ENCODE measurements at places on chromosomes 3 and 15.

DNA sequence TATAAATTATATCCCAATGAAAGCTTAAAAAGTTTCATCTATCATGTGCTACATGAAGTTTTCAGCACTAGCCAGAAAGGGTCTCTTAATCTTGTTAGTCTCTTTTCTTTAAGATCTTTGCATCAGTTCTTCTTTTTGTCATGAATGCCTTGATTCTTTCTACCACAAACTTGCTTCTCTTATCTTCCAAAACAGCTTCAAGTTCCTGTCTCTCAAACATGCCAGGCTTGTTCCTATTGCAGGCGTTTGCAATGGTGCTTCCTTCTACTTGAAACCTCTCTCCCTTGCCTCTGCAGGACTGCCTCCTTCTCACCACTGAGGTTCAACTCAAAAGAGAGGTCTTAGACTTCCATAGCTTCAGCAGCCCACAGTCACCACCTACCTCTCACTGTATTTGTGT, 104.3 kb upstream of the FRMD4B start:
- no peak for DNase-seq

DNA sequence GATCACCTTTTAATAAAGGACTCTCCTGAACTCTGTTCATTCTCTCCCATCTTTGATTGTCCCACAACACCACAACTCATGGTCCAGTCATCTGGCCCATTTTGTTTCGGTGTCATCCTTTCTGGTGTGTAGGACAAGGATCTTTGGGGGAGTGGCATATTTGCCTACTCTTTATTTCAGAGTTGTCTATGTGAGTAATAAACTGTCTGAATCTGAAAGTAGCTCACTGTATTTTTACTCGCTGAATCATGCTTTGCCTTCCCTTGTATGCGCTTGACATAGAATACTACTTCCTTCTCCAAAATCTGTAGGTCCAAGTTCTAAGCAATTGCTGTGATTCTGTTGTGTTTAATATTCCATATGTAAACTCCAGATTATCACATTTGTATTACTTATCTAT, 29.9 kb upstream of the NOX5 start:
- DNase-seq = no peak

- DNase-seq = no peak
Measured at GRCh38 chr3:26631390-26631738, 8.8 kb downstream of the LRRC3B start.

- no peak for DNase-seq
Measured at GRCh38 chr3:188578576-188579363, 424.8 kb downstream of the LPP start.

- DNase-seq = no peak
Measured at GRCh38 chr3:191499307-191500080, 38.5 kb downstream of the PYDC2 start.

DNA sequence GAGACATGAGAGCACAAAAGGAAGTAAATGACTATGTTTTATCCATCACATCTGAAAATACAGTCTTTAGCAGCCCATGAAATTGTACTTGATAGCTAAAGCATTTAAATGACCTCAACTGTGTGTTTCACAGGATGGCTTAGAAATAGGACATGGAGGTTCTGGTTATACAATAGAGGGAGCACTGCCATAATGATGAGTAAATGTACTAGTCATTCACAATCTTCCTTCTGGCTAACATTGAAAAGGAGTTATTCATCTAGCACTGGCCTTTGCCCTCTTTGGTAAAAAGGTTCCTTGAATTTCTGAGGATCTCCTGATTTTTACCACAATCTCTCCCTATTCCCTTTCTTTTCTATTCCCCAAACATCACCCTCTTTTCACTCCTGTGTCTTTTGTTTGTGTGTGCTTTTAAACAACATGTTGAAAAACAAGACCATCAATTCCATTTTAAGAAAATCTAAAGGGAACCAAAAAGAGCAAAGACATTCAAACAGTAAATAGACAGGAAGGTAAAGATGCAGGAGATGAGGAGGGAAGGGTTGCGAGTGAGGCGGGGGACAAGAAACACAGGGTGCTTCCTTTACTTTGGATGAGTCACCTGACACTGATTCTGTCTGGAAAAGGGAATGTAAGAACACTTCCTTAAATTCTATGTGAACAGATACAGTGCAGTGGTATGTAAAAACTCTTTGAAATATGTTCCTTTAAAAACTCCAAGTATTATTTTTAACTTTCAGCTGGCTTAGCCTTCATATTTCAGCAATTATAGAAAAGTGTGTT, 619.0 kb downstream of the MECOM start:
- DNase-seq = no peak

- DNase-seq = no peak
Measured at GRCh38 chr3:37593796-37594195, 267.9 kb upstream of the CTDSPL start.
